ENCODE measurements at places on chromosomes 5 and 9.

- DNase-seq: no peak
These were observed 5.5 kb downstream of the ADRB2 start for GRCh38 chr5:148831590-148832565.

GRCh38 chr5:165502893-165503691 is 1997.7 kb downstream of the MAT2B start:
- no peak for DNase-seq

- DNase-seq: no peak
These were observed 56.5 kb upstream of the ANGPTL2 start for GRCh38 chr9:127178686-127179632.

DNA sequence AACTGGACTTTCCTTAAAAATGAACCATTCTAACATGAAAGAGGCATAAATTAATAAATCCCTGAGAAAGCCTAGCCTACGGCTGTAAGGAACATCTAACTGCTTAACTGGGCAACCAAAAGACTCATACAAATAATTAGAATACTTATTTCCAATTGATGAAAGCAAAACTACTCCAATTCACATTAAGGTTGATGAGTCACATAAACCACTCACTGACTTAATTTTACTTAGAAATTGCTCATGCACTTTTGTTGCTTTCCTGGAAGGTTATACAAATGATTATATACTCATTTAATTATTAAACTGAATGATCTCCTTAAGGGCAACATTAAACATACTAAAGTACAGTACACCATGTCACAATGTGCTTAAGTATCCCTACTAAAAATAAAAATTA is 101.9 kb downstream of the NFIB start:
- DNase-seq: no peak

- no peak for DNase-seq
These were observed 24.7 kb downstream of the DEPDC1B start for GRCh38 chr5:60675286-60675685.

- DNase-seq: no peak
These were observed 33.9 kb downstream of the OLFML2A start for GRCh38 chr9:124810663-124811355.

- DNase-seq: peak; percentile 70
These were observed 109.4 kb downstream of the ANKRD55 start for GRCh38 chr5:56123531-56124243.

DNA sequence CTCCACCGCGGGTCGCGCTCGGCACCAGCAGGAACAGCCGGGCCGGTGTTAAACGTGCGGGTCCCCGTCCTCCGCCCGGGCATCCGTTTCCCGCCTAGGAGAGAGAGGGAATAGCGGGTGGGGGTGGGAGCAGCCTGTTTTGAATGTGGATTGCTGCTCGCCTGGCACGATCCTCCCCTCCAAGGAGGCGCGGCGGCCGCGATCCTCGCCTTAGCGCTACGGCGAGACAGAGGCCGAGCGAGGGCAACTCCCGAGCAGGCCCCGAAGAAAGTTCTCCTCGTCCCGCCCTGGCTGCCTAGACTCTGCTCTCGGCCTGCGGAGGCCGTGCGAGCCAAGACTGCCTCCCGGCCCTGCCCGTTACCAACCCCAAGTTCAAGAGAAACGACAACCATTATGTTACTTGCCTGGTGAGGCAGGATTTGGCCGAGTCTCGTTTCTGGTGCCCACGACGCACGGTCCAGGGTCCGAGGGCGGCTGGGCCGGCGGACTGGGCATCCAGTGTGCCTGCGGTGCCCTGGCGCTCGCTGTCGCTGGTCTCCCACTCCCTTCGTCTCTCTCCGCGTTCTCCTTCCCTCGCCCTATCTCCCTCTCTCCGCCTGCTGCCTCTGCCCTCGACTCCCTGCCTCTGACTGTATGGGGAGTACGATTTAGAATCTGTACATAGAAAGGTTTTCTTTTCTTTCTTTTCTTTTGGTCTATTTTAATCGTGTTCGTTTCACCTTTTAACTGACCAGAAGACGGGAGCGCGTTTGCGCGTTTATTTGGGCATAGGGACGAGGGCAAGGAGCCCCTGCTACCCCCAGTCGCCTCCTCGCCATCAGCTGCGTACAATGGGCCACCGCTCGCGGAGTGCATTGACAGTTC is 724 bp downstream of the NR2F1-AS1 start:
- DNase-seq: no peak

DNA sequence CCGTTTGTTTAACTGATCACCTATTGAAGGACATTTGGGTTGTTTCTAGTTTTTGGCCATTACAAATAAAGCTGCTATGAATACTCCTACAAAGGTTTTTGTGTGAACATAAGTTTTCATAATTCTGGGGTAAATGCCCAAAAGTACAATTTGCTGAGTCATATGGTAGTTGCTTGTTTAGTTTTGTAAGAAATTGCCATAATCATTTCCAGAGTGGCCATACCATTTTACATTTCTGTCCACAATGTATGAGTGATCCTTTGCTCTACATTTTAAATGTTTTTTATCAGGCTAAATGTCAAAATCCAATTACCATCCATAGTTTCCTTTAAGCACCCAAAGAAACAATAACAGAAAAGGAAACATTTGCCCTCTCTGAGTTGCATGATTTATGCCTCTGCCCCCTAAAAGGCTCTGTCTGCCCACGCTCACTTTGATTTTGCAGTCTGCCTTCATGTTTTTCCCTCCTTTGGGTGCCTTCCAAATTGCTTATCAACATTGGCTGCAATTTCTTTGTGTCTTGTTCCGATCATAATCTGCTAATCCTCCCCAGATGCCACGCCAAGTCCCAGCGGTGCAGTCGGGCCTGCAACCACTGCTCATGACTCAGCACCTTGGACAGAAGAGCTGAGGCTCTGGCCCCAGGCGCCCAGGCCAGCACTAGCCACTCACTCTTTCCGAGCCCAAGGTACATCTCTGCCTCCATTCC is 339.2 kb downstream of the PIK3R1 start:
- no peak for DNase-seq

- DNase-seq: no peak
These were observed 22.6 kb upstream of the MEGF9 start for GRCh38 chr9:120736881-120737280.

DNA sequence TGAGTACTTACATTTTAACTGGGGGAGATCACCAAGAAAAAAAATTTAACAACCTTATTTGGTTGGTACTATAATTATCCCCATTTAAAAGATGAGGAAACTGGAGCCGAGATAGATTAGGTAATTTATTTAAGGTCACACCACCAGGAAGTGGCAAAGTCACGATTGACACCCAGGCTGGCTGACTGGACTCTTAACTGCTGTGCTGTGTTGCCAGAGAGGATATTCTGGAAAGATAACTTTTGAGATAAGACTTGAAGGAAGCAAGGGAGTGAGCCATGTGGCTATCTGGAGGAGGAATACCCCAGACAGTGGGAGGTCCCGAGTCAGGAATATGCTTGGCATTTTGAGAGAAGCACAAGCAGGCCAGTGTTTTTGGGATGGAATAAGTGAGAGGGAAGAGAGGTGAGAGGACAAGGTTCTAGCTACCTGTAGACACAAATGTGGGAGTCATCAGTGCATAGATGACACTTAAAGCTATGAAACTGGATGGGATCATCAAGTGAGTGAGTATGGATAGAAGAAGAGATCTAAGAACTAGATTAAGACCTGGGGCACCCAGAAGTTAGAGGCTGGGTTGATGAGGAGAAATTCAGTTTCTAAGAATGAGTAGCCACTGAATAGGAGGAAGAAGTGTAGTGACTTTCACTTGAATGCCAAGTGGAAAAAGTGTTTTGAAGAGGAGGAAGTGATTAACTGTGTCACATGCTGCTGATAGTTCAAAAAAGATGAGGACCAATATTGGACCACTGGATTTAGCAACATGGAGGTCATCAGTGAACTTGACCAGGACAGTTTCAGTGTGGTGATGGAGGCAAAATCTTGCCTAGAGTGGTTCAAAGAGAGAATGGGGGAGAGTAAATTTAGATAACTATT is 25.6 kb downstream of the PDE8B start:
- DNase-seq: no peak

DNA sequence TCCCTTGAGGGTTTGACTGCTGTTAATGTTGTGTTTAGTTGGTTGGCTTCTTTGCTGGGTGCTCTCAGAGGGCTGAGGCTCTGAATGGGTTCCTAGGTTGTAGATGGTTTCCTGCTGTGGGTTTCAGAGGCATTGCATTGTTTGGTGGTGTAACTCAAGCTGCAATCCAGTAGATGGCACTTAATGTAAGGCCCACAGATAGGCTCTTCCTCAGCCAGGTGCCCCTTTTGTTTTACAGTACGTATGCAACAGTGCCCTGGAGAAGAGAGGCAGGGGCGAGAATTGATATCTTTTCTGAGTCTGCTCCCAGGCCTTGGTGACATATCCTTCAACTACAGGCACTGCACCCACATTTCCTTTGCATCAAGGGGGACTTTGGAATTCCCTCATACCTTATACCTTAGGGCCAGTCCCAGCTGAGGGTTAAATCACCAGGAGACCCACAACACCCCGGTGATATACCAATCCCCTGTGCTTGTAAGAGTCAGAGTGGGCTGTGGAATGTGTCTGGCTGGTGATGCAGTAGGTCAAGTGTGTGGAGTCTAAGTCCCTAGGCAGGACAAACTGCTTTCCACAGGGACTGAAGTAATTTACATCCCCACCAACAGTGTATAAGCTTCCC is 7.0 kb upstream of the UGT3A2 start:
- DNase-seq: no peak

DNA sequence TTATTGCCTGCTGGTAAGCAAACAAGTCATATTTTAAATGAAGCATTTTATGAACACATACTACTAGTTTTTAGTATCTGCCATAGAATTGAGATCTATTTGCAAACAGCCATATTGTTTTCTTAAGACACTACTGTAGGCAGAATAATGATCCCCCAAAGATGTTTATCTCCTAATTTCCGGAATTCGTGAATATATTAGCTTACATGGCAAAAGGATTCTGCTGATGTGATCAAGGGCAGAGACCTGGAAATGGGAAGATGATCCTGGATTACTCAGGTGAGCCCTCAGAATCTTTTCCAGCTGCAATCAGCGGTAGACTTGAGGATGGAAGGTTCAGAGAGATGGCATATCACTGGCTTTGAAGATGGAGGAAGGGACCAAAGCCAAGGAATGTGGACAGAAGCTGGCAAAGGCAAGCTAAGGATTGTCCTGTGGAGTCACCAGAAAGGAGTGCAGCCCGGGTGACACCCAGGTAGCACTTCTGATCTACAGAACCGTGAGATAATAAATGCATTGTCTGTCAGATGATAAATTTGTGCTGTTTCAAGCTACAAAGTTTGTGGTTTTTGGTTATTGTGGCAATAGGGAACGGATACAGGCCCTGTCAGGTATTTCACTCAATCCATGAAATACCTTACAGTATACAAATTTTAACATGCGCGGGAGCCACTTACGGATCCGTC is 1.0 kb upstream of the ERCC6L2 start:
- DNase-seq: no peak

- no peak for DNase-seq
These were observed 14.0 kb upstream of the RNU6ATAC start for GRCh38 chr9:134178394-134178767.

GRCh38 chr5:170145462-170145861 is 39.8 kb downstream of the FOXI1 start:
- no peak for DNase-seq

DNA sequence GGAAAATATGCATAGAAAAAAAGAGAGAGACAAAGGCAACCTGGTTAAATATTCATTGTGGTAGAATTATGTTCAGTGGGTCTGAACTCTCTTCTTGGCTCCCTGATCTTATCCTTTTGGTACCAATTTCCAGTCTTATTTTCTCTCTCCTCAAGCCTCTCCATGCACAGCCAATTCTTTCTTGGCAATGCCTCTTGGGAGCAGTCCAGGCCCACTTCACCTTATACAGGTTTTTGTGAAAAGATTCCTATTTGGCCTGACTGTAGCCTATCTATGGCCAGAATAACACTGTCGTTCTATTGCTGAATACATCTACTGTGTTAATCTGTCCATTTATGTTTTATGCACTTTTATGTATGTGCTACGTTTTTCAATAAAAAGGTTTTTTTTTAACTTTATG is 2.7 kb downstream of the ELOVL7 start:
- no peak for DNase-seq

- DNase-seq: no peak
These were observed 81.6 kb downstream of the TMEM215 start for GRCh38 chr9:32864971-32865370.

GRCh38 chr9:8106362-8106761 is 306.8 kb upstream of the DMAC1 start:
- DNase-seq: no peak

GRCh38 chr9:13971966-13972655 is 341.8 kb downstream of the NFIB start:
- no peak for DNase-seq

GRCh38 chr9:113558632-113559502 is 95.3 kb downstream of the RGS3 start:
- DNase-seq: peak; percentile 88

- DNase-seq: no peak
These were observed 9.7 kb downstream of the NANS start for GRCh38 chr9:98066235-98066634.

DNA sequence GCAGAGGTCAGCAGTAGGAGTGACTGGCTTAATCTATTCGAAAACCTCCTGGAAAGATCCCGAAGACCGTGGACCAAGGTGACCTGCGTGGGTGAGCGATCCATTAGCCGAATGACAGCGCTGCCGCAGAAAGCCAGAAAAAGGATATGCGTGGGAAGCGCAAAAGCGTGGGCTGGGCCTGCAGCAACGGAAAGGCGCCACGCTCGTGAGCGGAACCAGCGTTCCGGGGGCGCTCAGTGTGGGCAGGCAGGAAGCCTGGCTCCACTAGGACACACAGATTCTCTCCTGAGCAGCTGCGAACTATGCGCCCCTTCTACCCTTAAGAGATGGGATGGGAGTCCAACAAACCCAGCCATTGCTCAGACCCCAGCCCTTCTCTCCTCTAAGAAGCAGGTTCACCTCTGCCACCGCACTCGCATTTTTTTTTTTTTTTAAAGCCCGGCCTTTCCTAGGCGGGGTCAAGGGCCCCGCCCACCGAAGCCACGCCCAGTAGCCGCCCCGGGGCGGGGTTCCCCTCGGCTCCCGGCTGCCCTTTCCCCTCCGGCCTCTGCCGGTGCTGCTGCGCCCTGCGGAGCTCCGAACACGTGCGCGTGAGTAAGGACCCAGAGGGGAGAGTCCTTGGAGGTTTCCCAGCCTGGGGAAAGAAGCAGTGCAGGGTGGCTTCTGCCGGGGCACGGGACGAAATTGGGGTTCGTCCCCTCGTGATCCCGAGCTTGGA is 19.8 kb upstream of the MATR3 start:
- peak; percentile 89 for DNase-seq

- peak; percentile 22 for DNase-seq
These were observed 482.9 kb downstream of the AGTPBP1 start for GRCh38 chr9:85258823-85259370.

GRCh38 chr5:82749461-82749820 is 327.8 kb downstream of the TMEM167A start:
- no peak for DNase-seq

- DNase-seq: peak; percentile 100
These were observed at the start of gene CREBRF for GRCh38 chr5:173055983-173056782. Gene CREBRF, plus strand, starts transcription at chr5:173056352. Its CDS starts 24,424 bp downstream, at chr5:173080776.

- no peak for DNase-seq
These were observed 501.3 kb upstream of the FTMT start for GRCh38 chr5:121350181-121350930.
